Retinal pigment epithelial cell (primary cell): ENCODE measurements at places on chromosomes 5 and 9.

GRCh38 chr5:122371511-122372151 is 59.6 kb downstream of the SNCAIP start:
- no peak for DNase-seq

DNA sequence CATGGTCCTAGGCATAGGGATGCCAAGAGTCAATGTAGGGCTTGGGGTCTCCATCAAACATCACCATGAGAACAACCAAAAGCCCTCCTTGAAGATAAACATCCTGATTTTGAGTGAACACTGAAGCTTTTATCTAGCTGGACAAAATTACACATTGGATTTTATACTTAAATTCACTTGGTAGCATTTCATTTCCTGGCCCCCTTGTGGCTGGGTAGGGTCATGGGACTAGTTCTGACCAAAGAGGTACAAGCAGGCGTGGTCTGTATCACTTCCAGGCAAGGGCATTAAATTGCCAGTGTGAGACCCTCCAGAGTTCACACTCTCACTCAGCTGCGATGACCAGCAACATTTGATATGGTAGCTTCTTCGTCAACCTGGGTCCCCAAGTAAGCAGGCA is 320.3 kb downstream of the ACTL7B start:
- no peak for DNase-seq

GRCh38 chr5:129905473-129906176 is 1.4 kb downstream of the CHSY3 start:
- no peak for DNase-seq

DNA sequence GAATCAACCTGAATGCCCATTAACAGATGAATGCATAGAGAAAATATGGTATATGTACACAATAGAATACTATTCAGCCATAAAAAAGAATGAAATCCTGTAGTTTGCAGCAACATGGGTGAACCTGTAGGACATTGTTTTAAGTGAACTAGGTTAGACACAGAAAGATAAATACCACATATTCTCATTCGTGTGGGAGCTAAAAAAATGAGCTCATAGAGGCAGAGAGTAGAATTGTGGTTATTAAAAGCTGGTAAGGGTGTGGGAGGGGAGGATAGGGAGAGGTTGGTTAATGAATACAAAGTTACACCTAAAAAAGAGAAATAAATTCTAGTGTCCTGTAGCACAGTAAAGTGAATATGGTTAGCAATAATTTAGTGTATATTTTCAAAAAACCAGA is 23.5 kb downstream of the PTTG1 start:
- no peak for DNase-seq

DNA sequence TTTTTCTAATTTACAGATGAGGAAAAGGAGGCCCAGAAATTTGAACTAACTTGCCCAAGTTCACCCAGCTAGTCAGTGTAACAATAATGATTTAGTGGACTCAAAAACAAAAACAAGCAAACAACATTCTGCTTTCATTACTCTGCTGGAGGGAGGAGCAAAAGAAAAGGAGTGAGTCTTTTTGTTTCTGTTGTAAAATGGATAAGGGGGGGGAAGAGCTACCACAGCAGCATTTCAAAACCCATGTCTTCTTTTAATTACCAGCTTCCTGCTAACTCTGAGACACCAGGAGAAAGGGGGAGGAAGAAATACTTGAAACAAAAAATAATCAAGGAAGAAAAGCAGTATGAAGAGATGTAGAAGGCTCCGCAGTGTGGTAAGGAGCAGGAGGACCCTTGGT is 39.2 kb upstream of the EQTN start:
- DNase-seq, result no peak

GRCh38 chr5:124302533-124302932 is 443.9 kb downstream of the ZNF608 start:
- DNase-seq, result no peak

DNA sequence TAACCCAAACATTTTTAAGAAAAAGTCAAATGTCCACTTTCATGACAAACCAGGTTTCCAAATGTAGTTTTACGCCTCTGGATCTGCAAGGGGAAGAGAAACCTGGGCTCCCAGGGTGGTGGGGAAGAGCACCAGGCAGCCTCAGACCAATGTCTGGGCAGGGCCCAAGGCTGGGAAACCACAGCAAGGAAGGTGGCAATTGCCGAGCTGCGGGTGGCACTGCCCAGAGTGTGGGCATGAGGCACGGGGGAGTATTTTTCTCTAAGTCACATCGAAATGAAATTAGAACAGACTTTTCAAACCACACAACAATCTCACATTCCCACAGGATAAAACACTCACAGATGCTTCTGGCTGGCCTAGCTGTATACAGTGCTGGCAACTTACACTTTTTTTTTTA is 32.6 kb upstream of the RASGEF1C start:
- DNase-seq, result no peak

GRCh38 chr5:40798801-40799210 is 632 bp upstream of the PRKAA1 start:
- DNase-seq, result no peak

DNA sequence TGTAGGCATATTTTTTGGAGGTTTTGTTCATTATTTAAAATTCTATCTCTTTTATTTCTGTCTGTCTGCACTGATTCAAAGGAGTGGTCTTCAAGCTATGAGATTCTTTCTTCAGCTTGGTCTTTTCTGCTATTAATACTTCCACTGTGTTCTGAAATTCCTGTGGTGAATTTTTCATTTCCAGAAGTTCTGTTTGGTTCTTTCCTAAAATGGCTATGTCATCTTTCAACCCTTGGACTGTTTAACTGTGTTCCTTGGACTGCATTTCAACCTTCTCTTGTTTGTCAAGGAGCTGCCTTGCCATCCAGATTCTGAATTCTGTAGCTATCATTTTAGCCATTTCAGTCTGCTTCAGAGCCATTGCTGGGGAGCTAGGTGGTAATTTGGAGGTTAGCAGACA is 76.3 kb downstream of the CERT1 start:
- DNase-seq, result no peak

DNA sequence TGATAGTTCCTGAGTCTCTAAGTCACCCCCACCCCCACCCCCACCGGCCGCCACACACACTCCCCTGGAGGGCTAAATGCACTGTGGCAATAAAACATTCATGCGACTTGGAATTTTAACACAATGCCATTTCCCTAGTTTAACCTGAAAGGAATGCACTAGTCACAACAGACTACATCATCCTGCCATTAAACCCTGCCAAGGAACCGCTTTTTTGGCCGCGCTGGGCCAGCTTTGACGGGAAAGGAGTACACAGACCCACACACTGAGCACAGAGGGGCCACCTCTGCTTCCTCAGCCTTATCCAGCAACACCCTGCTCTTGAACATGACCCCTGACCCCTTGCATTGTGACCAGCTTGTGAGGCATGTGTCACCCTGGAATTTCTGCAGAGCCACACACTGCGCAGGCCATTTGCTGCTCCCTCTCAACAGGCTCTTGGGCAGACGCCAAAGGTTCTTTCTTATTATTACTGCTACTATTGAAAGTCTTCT is 165.3 kb downstream of the BNC2 start:
- peak; percentile 97 for DNase-seq

- DNase-seq, result no peak
Measured at GRCh38 chr5:133778636-133779035, 166.3 kb upstream of the FSTL4 start.

GRCh38 chr9:137218212-137218753 is 3.8 kb downstream of the RNF208 start:
- DNase-seq, result no peak

DNA sequence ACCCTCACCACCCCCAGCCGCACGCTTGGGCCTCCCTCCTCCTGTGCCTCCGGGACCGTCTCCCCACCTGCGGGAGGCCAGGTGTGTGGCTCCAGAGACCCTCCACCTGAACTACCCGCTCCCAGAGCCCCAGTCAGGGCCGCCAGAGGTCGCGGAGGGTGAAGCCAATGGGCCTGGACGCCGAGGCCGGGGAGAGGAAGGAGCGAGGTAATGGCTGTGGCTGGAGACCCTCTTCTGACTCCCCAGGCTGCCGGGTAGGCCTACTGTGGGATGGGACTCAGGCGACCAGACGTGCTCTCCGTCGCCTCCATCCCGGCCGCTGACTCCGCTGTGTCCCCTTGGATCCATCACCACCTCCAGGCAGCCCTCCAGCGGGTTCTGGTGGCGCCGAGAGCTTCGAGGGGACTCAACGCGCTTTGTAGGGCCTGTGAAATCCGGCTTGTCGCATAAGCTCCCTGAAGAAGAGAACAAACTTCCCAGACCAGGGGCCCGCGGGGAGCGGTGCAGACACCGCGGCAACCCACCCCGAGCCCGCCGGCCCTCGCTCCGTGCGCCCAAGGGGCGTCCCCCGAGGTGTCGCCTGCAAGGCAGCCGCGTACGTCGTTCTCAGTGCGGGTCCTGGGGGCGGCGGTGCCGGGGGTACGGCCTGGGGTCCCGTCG is 12.6 kb downstream of the IRX2 start:
- no peak for DNase-seq

GRCh38 chr5:168663276-168664004 is 84.3 kb upstream of the PANK3 start:
- DNase-seq, result no peak
